NCI-H1930 (cell line): ENCODE measurements at places on chromosomes 13 and 19.

DNA sequence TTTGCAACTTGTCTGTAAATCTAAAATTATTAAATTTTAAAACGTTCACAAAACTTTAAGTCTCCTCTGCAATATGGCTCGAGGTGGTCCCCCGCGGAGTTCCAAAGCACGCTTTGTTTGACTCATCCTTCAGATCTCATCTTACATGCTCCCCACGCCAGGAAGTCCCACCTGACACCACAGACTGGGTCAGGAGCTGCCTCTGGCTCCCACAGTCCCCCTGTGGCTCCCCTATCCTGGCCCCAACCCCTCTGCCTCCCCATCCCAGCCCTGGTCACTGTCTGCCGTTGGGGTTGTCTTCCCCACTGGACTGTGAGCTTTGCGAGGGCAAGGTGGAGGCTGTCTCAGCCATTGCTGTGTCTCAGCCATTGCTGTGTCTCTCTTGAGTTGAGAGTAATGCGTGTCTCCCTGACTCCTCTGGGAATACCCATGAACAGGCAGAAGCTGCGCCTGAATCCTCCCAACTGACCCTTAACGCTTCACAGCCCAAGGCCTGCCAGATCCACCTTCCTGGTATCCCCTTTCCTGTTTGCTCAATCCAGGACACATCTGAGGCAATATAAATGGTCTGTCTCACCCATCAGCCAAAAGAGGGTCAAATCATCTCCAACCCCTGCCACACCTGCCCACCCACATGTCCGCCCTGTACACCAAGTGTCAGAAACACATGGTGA is 15.9 kb downstream of the DYRK1B start:
- DNase-seq: no peak

DNA sequence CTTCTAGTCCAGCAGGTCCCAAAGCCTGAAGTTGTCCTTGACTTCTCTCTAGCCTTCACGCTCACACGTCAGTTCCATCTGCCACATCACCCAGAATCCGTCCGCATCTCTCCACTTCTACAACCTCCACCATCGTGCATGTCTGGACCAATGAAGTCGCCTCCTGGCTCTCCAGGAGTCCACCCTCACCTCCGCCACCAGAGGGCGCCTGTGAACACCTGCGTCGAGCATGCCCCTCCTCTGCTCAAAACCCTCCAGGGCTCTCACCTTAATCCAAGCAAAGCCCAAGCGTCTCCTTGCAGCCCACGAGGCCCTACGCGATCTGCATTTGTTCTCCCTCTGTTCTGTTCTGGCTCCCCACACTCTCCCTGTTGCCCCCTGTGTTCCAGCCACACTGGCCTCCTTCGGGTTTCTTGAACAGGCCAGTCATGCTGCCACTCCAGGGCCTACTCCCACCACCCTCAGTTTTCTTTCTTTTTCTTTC is 3.7 kb downstream of the USHBP1 start:
- DNase-seq: peak; percentile 36

DNA sequence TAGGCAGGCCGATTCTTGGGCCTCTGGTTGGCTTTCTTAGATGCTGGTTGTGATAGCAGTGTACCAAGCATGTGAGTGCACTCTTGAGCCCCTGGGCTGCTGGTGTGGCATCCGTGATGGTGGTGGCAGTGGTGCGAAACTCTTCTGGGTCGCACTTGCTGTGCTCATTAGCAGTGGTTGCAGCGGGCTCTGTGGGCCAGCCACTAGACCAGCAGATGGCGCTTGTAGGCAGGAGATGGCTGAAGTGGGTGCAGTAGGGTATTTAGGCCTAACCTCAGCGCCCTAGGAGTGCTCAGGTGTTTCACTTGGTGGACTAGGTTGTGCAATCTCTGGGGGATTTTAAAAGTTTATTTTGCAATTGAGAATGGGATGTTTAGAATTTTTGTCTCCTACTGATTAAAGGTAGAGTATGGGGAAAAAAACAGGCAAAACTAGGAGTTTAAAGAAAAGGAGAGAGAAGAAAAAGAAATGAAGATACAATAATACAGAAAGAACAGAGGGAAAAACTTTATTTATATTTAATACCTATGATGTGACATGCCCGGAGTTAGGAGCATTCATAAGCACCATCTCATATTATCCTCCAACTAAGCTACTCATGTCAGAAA is 4.3 kb upstream of the ZNF17 start:
- peak; percentile 52 for DNase-seq

GRCh38 chr19:19213426-19214158 is 1.8 kb downstream of the NCAN start:
- no peak for DNase-seq

DNA sequence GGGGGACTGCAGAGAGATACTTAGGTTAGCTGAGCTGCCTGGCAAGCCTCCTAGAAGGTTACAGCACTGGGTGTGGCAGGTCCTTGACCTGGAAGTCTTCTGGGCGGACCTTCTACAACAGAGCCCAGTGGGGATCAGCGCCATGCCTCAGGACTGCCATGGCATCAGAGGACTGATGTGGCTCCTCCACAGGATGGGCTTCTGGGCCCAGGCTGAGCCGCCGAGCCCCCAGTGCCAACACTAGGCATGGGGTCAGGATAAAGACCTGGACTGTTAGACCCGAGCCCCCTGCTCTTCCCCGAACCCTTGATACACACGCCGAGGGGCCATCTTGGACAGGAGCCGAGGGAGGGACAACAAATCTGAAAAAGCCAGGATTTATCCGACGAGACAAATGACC is 64.0 kb upstream of the SOX21 start:
- no peak for DNase-seq

DNA sequence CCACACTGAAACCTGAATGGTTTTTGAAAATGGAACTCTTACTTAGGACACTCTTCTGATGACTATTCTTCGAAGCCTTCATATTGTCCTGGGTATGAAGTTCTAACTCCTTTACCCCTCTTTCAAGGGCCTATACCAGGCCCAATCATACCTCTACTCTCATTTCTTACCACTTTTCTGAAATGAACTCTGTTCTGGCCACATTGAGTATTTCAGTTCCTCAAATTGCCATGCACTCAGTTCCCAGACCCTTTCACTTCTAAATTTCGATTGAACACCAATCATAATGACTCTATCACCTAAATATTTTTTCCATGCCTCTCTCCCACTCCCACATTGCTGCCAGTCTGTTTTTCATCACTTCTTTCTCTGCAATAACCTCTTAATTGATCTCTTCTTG is 53.7 kb downstream of the LACC1 start:
- no peak for DNase-seq

GRCh38 chr13:31797154-31797775 is 57.9 kb downstream of the RXFP2 start:
- no peak for DNase-seq

DNA sequence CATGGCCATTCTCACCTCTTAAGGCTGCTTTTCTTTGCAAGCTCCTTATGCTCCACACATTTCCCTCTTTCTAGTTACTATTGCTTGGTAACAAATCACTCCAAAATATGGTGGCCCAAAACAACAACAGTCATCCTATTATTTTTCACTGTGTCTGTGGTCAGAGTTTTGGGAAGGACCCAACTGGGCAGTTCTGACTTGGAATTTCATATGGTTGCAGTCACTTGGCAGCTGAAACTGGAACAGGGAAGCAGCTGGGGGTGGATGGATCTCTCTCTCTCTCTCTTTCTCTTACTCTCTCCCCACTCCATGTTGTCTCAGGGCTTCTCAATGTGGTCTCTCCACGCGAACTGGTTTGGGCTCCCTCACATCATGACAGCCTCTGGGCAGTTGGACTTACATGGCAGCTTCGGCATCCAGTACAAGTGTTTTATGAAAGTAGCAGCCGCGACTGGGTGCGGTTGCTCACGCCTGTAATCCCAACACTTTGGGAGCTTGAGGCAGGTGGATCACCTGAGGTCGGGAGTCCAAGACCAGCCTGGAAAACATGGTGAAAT is 39.6 kb downstream of the NUMBL start:
- no peak for DNase-seq

DNA sequence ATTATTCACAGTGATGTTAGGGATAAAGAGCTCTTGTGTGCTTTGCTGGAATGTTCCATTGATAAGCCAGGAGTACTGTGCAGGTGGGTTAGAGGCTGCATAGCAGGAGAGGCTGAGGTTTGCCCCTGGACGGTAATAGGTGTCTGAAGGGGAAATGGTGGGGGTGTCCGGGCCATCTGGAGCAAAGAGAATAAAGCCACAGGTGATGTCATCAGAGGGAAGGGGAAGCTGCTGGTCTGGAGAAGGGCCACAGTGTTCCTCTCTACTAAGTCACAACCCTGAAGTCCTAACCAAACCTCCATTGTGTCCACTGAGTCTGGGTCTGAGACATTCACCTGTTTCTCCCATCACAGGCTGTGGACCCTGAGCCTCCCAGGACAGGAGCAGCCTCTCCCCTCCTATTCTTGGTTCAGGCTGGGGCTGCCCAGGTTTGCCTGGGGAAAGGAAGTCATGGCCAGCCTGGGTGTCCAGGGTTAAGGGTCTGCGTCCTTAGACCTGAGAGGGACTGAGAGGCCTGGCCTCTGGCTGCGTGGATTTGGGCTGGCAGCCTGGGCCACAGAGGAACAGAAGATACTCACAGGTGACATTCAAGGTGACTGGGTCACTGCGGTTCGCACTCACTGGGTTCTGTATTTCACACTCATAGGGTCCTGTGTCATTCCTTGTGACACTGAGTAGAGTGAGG is 6.8 kb downstream of the CEACAM1 start:
- DNase-seq: no peak

- DNase-seq: no peak
Observed at GRCh38 chr19:13834244-13835069, 39.2 kb downstream of the ZSWIM4 start.

- no peak for DNase-seq
Observed at GRCh38 chr13:98309569-98310335, 132.7 kb upstream of the RNF113B start.

DNA sequence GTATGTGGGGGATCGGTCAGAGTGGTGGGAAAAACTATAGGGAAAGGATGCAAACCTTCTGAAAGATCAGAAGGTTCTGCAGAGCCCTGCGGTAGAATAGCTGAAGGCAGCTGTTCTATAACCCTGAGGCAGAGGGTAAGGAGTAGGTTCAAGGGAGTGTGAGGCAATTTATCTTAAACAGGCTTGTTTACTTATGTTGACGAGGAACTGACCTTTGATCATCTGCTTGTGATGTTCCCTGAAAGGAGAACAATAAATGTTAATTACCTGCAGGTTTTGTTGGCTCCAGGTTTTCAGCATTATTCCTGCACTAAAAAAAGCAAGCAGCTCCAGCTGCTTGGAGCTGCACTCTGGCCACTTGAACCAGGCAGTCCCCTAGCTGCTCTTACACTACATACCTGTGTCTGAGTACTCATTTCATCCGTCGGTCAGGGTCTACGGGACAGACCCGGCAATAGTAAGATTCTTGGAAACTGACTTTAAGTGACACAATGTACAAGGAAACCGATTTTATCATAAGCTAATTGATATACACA is 202.1 kb downstream of the TBC1D4 start:
- no peak for DNase-seq

DNA sequence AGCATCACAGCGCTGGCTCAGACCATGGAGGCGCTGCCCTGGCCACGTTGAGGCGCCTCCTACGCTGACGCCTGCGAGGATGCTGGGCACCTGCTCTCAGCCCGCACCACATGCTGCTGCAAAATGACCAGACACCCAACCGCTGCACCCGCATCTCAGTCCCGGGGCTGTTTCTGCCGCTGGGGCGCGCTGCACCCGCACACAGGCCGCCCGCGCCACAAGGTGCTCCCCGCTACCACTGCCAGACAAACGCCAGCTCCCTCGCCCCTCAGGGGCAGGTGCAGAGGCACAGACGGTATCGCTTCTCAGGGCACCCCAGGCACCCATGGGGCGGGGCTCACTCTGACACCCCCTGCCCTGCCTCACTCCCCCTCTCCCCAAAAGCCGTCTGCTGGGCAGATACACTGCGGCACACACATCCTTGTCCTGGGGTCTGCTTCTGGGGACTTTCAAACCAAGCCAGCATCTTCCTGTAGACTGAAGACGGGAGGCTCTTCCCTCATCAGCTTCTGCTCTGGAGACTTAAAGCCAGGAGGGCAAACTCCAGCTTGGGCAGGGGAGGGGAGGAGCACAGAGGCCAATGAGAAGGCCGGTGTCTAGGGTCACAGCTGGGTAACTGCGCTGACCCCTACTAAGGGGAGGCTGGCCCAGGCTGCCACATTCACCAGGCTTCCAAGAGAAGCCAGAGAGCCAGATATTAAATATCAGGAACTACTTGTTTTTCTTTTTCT is 16.3 kb downstream of the CHERP start:
- DNase-seq: no peak

- DNase-seq: no peak
Observed at GRCh38 chr19:24060687-24061356, 26.2 kb upstream of the ZNF254 start.

DNA sequence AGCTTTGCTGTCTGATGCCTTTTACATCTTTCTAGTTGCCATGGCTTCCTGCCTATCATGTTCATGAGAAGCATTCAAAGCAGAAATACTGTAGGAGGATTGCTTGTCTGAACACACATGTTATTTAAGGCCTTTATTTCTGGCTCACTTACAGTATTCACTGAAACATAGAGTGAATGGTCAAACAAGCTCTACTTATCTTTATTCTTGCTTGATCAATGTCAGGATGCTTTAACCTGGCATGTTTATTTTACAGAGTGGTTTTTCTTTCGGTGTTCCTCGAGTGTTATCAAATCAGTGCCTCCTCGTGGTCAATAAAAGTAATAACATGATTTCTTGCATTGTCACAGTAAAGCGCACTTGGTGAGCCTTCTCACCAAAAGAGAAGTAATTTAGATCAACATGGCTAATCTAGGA is 73.5 kb upstream of the PCDH17 start:
- DNase-seq: no peak
